ENCODE measurements at places on chromosomes 1 and 21.

GRCh38 chr21:26982767-26983166 is 15.9 kb upstream of the ADAMTS5 start:
- DNase-seq, result no peak

GRCh38 chr1:41461790-41462679 is 22.4 kb downstream of the EDN2 start:
- no peak for DNase-seq

DNA sequence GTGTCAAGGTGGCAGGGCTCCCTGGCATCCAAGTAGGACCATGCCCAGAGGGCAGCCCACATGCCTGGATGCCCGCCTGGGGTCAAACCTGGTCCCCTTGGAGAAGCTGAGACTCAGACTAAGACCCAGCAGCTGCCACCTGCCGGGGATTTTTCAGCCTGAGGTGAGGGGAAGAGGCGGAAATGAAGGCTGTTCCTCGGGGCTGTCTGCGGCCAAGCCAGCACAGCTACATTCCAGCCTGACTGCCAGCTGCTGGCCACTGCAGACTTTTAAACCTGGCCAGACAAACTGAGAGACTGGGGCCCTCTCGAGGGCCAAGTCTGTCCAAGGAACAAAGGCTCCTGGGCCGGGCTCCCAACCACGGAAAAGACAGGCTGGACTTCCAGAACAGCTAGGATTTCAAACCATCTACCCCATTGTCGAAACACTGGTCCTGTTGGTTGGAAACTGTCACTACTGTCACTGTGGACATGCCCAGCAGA is 21.9 kb upstream of the PLEKHG5 start:
- DNase-seq, result no peak

DNA sequence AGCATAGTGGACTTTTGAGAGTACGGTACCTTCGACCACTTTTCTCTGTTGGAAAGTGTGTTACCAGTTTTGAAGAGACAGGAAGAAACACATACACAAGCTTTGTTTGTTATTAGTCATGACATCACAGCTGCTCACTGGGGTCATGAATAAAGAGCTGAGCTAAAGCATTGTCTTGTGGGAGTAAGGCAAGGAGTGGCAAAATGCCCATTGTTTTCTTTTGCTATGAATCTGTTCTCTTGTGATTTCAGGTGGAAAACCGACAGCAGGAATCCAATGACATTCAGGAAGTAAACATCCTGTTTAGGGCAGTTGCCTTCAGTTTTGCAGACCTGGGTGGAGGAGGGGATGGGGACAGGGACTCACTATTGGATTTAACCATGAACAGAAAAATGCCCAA is 66.2 kb downstream of the RGL1 start:
- no peak for DNase-seq

DNA sequence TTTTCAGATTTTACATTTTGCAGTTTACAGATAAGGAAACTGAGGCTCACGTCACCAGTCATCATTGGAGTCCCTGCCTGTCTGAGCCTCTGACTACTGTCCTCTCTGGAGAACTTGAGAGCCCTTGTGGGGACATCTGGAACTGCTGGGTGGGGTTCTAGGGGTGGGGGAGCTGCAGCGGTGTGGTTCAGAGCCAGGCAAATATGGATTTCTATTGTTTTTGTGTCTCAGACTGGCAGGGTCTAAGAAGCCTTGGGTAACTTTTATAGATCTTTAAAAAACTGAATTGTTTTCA is 46.9 kb downstream of the IER5 start:
- no peak for DNase-seq

GRCh38 chr1:32627596-32628162 is 22.7 kb downstream of the ZBTB8OS start:
- DNase-seq, result no peak

All from suprapubic skin (tissue), 4 donors.